ENCODE measurements at places on chromosomes 2 and 18.
A peak's percentile ranks its signal among the peaks of the same experiment; 100 is the strongest.

DNA sequence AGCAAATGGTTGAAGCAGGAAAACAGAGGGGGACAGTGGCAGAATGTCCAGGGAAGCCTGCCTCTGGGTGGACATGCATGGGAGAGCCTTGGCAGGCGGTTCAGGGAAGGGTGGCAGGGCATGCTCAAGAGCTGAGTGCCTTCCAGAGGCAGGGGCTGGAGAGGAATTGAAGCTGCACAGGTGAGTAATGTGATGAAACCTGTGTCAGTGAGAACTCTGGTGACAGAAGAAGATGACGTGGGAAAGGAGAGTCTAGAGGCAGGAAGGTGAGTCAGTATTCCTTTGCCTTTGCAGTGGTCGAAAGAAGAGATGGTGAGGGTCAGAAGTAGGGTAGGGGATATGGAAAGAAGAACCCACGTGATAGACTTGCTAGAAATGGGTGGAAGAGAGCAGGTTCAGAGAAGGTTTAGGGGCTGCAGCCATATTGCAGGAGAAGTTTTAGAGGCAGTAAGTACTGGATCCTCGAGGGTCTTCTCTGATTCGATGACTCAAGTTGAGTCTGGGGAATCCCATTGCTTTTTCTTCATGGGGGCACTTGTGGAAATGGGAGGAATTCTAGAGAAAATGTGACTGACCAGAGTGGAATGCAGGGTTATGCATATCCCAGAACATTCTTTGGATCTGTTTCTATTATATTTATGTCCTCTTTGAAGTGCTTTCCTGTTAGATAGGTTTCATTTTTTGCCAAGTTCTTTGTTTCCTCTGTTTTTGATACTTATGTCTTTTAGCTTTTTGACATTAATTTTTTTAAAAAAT is 37.4 kb downstream of the TMEM87B start:
- DNase-seq: no peak

DNA sequence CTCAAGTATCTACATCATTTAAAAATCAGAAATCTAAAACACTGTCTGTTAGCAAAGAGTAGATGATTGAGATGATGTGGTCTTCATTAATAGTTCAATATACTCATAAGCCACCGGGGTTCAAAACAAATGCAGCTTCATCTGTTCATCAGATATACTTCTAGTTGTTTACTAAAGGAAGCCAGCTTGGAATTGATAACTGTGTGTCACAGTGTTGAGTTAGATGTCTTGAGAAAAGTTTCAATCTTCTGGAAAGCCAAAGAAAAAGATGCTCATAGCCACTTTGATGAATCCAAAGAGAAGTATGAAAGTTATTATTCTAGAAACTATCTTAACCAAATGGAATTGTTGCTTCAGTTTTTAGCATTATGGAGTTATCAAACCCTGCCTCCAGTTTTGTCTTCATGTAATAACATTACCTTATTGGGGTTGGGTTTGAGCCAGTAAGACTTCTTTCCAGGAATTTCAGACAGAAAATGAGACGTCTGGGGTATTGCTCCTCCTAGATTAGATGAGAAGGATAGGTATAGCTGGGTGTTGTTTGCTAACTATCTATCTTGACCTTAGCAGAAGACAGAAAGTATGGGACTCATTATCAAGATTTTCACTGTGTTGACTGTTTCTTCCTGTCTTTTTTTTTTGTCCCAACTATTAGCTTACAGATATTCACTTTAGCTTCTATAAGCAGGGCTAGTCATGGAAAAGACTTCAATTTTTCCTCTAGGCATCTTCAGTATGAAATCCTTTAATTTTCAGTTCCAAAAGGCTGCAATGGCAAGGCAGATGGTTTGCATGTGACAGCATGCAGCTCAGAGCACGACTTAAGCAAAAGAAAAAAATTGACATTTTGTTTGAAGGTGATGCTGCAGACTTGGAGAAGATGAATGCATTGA is 66.5 kb downstream of the LNPK start:
- no peak for DNase-seq

- DNase-seq: peak; percentile 62
These were observed 91.6 kb downstream of the ASB1 start for GRCh38 chr2:238518172-238518820.

DNA sequence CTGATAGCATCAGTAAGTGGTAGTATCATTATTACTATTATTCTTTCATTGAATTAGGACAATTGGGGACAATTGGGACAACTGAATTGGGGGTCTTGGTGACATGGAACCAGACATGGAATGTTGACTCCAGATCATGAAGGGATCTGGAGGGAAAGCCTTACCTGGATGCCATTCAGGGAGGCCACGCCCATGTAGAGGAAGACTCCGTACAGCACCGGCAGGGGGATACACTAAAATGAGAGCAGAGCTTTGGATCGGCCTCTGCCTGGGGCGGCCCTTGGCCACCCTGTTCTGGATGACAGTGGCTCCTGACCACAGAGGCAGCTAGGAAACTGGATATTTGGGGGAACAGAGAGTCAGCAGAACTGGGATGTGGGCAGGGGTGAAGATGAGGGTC is 29.2 kb downstream of the MTHFD2 start:
- no peak for DNase-seq

DNA sequence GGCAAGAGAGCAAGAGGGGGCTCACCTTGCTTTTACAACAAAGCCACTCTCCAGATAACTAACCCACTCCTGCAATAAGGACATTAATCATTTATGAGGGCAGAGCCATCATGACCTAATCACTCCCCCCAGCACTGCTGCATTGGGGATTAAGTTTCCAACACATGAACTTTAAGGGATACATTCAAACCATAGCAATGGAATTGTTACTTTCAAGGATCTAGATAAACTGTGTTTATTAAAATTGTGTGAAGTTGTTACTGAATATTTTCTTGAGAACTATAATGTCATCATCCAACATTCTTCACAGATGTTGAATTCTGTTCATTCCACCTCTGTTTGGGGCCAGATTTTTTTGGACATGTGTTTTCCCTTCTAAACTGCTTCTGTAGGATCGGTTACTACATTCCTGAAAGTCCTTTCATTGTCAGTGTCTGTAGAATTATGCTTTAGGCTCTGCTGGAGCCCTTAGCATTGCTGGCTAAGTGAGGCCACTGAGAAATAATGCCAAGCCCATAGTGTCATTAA is 50.4 kb downstream of the SPATS2L start:
- peak; percentile 59 for DNase-seq

GRCh38 chr18:72808680-72809079 is 59.1 kb downstream of the NETO1 start:
- no peak for DNase-seq

DNA sequence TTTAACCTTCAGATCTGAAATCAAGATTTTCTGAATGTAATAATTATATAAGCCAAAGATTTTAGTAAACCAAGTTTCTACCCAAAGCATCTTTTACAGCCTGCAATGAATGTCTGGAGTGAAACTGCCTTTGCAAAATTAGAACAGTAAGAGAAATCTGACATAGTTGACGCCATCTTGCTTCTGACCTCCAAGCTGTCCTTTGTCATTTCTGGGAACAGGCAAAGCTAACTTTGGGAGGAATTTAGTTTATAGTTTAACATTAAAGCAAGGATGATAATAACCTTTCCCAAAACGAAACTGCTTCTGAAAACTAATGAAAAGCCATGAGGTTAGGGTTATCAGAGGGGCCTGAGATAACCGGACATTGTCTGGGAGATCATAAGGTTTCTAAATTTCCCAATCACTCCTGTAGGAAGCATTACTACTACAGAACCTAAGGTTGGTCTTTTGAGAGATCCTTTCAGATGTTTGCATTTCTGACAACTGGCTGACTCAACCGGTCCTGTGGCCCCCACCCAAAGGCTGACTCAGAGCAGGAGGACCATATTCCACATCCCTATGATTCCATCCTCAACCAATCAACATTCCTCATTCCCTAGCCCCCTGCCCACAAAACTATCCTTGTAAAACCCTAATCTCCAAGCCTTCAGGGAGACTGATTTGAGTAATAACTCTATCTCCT is 124.5 kb downstream of the TMEM131 start:
- no peak for DNase-seq

DNA sequence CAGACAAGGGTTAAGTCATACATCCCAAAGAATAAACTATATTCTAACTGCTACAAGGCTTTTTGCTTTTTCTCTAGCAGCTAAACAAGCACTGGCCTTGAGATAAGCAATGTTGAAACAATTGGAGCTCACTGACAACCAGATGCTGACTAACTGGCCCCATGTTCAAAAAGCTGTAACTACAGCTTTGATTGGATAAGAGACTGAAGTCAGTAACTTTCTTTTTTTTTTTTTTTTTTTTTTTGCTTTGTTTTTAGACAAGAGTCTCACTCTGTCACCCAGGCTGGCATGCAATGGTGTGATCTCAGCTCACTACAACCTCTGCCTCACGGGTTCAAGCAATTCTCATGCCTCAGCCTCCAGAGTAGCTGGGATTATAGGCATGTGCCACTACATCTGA is 45.4 kb upstream of the TMEM163 start:
- no peak for DNase-seq

- DNase-seq: peak; percentile 11
These were observed 136.4 kb downstream of the SCG2 start for GRCh38 chr2:223465793-223466192.

- no peak for DNase-seq
These were observed 69.3 kb upstream of the BZW1 start for GRCh38 chr2:200742426-200742825.

- no peak for DNase-seq
These were observed 29.9 kb downstream of the FN1 start for GRCh38 chr2:215405722-215406581.

GRCh38 chr18:9722691-9723090 is 14.6 kb downstream of the RAB31 start:
- DNase-seq: no peak

GRCh38 chr2:72204156-72204785 is 56.6 kb upstream of the CYP26B1 start:
- peak; percentile 66 for DNase-seq

GRCh38 chr2:179951680-179952079 is 55.4 kb downstream of the CWC22 start:
- DNase-seq: no peak

GRCh38 chr2:134098321-134098720 is 155.6 kb upstream of the MGAT5 start:
- no peak for DNase-seq

GRCh38 chr18:59379772-59380522 is 20.9 kb upstream of the LMAN1 start:
- no peak for DNase-seq

GRCh38 chr18:10661317-10661716 is 135.5 kb downstream of the NAPG start:
- DNase-seq: no peak

Data from eye (tissue), 1 donor.